Stimulated activated CD8-positive, alpha-beta memory T cell treated with anti-CD3 and anti-CD28 coated beads, Interleukin-12 subunit alpha, Interleukin-12 subunit beta, amount 100 ng/mL, for 1 hour (primary cell): ENCODE measurements at places on chromosomes 13 and 19.

GRCh38 chr13:114199954-114200353 lies 20.9 kb downstream of the CFAP97D2 start:
- DNase-seq: no peak

GRCh38 chr19:4115050-4115817 lies 8.7 kb downstream of the MAP2K2 start:
- peak; percentile 52 for DNase-seq

DNA sequence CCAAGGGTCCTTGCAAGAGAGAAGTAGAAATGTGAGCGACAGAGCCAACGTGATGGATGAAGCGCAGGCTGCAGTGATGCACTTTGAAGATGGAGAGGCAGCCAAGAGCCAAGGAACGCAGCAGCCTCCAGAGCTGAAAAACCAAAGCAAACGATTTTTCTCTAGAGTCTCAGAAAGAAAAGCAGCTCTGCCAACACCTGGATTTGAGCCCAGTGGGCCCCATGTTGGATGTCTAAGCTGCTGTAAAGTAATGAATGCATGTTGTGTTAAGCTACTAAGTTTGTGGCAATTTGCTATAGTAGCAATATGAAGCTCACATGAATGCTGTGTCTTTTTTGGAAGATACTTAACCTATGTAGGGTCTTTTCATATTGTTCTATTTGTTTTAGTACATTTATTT lies 894.3 kb downstream of the EFNB2 start:
- no peak for DNase-seq

- no peak for DNase-seq
Observed at GRCh38 chr13:29952245-29952644, 101.8 kb upstream of the UBL3 start.

GRCh38 chr19:10260141-10260584 lies 8.1 kb downstream of the MRPL4 start:
- DNase-seq: no peak
